Left ventricle myocardium superior (tissue), 1 donor: ENCODE measurements at places on chromosomes 5 and 9. TPM values are rescaled to one million over a fixed set of nuclear protein-coding genes. Genes with fewer than 3 reads are reported as not detected.

DNA sequence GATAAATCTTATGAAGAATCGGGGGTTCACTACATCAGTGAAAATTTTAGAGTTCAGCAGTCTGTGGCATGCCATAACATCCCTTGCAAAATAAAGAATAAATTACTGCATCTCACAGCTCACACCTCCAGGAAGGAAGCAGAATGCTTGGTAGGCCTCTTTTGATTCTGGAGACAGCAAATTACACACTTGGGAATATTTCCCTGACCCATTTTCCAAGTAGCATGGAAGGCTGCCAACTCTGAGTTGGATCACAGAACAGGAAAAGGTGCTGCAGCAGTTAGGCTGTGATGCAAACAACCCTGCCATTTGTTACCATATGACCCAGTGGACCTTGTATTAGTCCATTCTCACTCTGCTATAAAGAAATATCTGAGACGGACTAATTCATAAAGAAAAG lies 293.5 kb downstream of the ASTN2 start:
- no peak for DNase-seq

DNA sequence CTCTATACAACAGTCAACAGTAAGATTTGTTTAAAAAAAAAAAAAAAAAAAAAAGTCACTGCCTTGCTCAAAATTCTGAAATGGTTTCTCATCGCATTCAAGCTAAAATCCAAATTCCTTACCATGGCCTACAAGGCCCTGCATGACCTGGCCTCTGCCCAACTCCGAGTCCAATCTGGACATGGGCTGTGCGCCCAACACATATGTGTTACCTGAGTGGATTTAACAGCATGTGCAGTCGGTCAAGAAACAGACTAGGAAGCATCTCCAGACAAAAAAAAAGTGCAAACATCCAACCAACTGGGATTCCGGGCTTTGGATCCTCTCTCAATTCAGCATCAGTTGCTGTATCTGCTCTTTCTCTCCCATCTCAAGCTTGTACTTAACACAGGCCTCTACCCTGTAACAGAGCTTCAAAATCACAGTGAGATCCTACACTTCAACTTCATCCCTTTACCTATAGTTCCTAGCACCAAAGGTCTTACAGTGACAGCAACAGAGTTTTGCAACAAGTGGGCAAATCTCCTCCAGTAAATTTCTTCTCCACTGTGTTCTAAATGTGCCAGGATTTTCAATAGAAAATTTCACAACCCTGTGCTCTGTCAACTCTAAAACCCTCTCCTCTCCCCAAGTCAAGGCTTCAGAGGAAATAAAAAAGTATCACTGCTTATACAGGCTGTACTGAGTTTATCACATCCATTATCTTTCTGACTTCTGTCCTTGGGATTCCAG lies 19.6 kb downstream of the ZNF608 start:
- DNase-seq: no peak

- peak; percentile 56 for DNase-seq
Measured at GRCh38 chr9:35910613-35911359, 1.5 kb downstream of the SPAAR start.

- DNase-seq: no peak
Measured at GRCh38 chr5:136054142-136055019, 25.6 kb downstream of the TGFBI start.

DNA sequence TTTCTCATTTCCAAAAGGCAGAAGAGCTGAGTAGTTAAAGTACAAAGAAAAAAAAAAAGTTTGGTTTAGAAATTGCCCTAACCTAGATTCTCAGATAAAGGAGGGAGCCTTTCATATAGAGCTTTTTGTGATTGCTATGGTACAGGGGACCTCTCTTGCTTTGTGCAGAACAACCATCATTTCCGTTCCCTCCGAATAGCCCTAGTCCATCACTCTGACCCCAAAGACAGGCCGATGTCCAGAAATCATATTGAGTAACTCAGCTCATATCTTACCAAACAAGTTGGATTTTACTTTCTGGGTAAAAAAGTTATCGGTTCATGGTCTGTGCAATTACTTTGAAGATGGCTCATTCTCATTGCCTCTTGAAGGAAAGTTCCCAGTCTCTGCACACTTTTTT lies 36.7 kb upstream of the COL15A1 start:
- DNase-seq: no peak

DNA sequence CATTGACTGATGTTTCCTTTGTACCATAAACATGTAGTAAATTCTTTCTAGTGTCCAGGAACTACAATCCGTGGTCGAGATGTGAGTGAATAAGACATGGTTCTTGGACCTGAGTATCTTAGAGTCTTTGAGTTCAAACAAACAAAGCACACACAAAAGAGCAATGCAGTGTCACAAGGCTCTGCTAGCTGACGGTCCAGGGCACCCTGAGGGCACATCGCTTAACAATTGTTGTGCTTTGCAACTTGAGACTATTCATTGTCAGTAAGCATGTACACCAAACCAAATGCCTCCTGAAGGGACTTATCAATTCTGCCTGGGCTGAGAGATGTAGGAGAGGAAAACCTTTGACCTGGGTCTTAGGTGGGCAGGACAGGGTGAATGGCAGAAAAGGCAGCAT lies 84.8 kb downstream of the CAMK4 start:
- no peak for DNase-seq

DNA sequence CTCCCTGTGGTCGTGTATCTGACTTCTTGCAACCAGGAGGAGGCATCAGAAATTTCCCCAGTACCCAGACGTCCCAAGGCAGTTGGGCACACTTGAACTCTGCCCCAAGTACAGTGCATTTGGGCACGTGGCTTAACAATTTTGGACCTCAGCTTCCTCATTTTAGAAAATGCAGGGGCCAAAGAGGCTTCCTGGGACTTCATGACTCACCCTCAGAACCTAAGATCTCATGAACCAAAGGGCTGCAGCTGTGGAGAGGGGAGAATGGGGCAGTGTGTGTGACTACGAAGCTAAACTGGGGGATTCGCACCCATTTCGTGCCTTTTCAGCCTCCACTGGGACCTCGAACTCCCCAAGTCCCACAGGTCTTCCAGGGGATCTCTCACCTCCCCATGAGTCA lies 59.2 kb downstream of the SYK start:
- no peak for DNase-seq

DNA sequence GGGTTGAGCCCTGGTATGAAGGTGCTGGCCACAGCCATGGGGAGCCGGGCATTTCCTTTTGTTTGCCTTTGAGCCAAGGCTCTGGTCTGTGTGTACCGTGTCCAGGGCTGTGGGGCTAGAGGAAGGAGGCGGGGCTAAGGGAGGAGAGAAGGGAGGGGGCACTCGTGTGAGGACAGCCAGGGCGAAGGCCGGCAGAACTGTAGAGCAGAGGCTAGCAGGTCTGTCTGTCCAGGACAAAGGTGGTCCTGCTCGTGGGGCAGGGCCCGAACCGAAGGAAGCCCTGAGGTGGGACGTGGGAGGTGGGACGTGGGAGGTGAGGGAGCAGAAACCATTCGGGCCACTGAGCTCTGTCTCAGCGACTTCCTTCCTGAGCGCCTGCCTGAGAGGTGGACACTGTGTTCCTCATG lies 41.3 kb upstream of the TESK1 start:
- DNase-seq: peak; percentile 62

DNA sequence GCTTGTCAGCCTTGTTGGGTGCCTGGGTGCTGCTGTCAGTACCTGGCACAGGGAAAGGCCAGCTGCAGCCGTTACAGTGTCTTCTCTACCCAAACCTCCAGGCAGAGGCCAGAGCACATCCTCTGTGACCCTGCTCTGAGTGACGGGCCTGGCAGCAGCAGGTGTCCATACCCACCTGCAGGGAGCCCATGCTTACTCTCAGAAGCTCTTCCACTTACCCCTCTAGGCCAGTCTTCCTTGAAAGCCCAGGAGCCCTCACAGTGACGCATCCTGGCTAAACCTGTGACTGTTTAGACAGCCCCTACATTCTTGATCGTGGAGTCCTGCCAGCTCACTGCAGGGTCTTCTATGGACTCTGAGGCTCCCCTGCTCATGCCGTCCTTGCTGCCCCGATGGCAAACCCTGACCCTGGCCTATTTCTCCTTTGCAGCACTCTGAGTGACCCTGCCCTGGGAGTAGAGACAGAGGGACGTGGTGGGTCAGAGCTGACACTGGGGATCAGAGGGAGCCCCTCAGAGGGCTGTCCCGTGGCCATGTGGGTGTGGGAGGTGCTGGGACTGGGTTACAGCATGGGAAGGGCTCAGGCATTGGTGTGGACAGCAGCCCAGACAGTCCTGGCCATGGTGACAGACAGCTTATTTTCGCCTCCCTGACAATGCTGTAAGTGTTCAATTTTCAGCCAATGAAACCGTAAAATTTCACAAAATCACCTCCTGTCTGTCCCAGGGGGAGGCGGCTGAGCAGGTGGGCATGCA lies 67.6 kb upstream of the RNF130 start:
- no peak for DNase-seq

- DNase-seq: no peak
Measured at GRCh38 chr9:101628173-101628572, 33.4 kb upstream of the PPP3R2 start.

GRCh38 chr5:140116716-140117115 lies 2.8 kb downstream of the PURA start:
- DNase-seq: no peak

- DNase-seq: no peak
Measured at GRCh38 chr9:33172256-33173238, 5.4 kb upstream of the B4GALT1 start.

DNA sequence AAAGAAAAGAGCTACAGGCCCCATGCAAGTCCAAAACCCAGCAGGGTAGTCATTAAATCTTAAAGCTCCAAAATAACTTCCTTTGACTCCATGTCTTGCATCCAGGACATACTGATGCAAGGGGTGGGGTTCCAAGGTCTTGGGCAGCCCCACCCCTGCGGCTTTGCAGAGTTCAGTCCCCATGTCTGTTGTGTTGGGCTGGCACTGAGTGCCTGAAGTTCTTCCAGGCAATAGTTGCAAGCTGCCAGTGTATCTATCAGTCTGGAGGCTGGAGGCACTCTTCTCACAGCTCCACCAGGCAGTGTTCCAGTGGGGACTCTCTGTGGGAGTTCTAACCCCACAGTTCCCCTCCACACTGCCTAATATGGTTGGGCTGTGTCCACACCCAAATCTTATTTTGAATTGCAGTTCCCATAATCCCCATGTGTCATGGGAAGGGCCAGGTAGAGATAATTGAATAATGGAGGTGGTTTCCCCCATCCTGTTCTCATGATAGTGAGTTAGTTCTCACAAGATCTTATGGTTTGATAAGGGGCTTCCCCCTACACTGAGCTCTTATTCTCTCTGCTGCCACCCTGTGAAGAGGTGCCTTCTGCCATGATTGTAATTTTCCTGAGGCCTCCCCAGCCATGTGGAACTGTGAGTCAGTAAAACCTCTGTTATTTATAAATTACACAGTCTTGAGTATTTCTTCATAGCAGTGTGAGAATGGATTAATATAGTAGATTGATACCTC lies 237.5 kb upstream of the ADRA1B start:
- DNase-seq: no peak

RORB gene
- 7.0 TPM for total RNA-seq

UBE2QL1 gene
- total RNA-seq: 22.1 TPM
